ENCODE measurements at places on chromosomes 3 and 15.

GRCh38 chr3:62876064-62876463, 848 bp upstream of the CADPS start:
- no peak for DNase-seq

GRCh38 chr15:78925956-78926743, 18.7 kb downstream of the CTSH start:
- DNase-seq: no peak

DNA sequence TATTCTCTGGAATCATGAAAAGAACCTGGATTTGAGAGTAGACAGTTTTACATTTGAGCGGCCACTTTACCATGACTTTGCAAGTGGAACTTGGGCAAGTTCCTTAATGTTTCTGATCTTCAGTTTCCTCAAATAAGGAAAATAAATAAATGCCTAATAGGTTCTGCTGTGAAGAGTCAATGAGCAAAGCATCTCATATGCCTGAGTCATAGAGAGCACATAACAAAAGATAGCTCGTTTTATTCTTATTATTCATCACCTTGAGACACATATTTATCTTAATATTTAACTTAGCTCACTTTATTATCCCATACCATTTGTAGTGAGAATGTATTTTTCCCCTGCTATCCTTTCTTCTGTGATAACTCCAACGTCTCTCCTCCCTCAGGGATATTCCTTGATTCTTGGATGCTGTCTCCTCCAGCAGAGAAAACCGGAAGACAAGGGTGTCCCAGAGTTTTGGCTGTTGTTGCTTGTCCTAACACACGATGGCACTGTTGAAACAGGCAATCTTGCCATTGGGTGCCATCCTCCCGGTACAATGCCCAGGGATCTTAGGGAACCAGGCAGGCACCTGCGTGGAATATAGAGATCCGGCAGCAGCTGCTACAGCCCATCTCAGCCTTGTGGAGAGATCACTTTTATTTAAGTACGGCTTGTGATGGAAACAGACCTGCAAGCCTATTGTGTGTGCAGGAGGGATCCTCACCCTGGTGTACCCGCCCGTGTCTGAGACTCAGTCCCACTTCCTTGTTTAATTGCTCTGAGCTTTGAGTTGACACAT, 33.3 kb upstream of the VPS33B start:
- no peak for DNase-seq

GRCh38 chr3:157074490-157074889, 85.5 kb downstream of the CCNL1 start:
- DNase-seq: no peak

- no peak for DNase-seq
Observed at GRCh38 chr3:15220661-15221060, 14.6 kb downstream of the CAPN7 start.

- no peak for DNase-seq
Observed at GRCh38 chr3:65170390-65171042, 482.7 kb upstream of the ADAMTS9 start.

All from stimulated activated CD8-positive, alpha-beta memory T cell treated with anti-CD3 and anti-CD28 coated beads, Interleukin-15, amount 100 ng/mL, for 1 hour (primary cell).